ENCODE measurements at places on chromosomes 6 and 20.

GRCh38 chr6:107973594-107973993 lies 15.6 kb upstream of the SEC63 start:
- no peak for DNase-seq

GRCh38 chr20:50533061-50533460 lies 22.9 kb downstream of the PTPN1 start:
- no peak for DNase-seq

DNA sequence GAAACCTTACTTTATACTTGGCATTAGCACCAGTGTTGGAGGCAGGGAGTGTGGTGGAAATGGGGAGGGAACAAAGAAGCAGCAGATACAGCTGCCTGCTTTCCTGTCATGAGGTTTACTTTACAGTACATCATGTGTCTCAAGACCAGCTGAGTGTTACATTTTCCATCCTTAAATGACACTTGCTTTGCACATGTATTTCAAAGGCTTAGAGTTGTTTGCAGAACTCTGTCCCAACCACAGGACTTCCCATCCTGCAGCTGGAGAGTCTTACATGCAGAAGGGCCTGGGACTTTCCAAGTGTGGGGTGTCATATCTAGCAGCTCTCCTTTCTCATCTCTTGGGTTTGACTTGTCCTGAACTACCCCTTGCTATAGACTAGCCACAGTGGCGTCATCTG lies 395.9 kb downstream of the DHX35 start:
- DNase-seq: no peak

DNA sequence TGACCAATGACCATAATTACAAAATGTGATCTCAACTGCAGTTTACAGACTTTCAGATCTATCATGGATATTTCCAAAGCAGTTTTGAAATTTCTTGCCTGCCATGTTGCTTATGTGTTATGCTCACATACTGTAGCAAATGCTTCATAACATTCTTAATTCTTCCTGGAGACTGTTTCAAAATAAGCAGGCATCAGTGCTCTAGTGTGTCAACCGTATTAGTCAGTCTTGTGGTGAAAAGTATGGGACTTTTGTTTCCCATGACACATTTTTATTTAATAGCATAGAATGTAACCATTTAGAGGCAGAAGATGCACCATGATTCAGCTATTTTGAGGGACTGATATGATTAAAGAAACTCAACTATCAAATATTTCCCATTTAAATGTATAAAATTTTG lies 1.7 kb downstream of the POPDC3 start:
- DNase-seq: peak; percentile 41

DNA sequence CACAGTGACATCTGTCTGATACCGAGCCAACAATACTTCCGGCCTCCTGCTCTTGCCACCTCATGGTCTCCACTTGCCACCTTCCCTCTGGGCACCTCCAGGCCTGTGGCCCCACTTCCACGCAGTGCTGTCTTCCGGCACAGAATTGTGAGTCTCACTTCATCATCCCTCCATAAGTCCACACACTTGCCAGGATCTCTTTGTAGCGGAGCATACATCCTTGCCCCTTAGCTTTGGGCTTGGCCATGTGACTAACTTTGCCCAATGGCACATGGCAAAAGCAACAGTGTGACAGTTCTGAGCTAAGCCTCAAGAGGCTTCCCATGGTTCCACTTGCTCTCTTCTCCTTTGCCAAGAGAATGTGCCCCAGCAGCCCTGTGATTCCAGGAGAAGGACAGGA lies 4.5 kb upstream of the C20orf202 start:
- no peak for DNase-seq

GRCh38 chr6:98547634-98548033 lies 286.7 kb upstream of the POU3F2 start:
- DNase-seq: no peak

- DNase-seq: no peak
Observed at GRCh38 chr6:35368038-35368887, 25.9 kb downstream of the PPARD start.

DNA sequence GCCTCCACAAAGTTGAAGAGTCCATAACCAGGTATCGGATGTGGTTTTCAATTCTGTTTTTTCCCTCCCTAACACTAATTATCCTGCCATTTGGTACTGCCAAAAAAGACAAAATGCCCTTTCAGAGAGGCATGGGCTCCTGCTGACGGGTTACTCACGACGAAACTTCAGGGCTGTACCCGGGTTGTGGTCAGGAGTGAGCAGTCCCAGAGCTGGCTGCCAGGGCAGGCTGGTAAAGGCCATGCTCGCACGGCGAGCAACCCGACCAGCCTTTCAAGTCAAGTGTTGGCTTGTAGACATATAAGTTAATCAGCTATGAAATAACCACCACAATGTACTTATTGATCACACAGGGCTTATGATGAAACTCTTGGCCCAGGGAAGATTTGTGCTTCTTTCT lies 152.5 kb downstream of the FOXC1 start:
- no peak for DNase-seq

- no peak for DNase-seq
Observed at GRCh38 chr6:29974901-29975560, 32.7 kb downstream of the HLA-A start.

- DNase-seq: no peak
Observed at GRCh38 chr6:1395506-1395905, 6.1 kb downstream of the FOXF2 start.

DNA sequence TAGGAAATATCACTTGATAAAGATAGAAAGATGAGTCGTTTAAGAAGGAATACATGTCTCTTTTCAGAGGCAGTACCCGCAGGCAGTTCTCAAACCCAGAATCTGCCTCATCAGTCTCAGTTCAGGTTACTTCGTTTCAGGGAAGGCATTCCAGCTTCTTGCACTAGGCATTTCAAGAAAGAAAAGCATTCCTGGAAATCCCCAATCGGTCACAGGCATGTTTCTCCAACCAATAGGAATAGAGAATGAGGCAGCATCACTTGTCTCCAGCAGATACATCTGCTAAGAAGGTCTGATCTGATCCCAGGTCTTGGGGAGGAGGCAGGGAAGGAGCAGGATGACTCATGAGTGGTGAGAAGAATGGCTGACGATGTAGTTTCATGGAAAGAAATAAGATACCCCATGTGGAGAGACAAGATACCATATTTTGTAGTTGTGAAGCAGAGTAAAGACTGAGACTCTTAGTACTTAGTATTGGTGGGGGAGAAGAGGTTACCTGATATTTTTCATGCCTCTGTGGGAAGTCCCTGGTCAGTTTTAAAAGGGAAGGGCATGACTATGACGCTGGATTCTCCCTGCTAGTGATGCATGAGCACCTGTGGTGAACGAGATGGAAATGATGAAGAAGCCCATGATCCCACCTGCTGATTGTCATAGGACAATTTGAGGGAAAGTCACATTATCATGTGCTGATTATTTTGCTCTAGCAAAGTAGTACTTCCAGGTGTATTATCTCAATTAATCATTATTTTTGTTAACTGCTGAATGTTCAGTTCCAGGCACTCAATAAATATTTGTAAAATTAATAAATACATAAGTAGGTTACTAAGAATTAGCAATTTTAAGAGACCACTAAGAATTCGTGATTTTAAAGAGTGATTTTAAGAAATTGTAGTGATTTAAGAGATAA lies 20.3 kb upstream of the HLA-DRB1 start:
- DNase-seq: peak; percentile 78

DNA sequence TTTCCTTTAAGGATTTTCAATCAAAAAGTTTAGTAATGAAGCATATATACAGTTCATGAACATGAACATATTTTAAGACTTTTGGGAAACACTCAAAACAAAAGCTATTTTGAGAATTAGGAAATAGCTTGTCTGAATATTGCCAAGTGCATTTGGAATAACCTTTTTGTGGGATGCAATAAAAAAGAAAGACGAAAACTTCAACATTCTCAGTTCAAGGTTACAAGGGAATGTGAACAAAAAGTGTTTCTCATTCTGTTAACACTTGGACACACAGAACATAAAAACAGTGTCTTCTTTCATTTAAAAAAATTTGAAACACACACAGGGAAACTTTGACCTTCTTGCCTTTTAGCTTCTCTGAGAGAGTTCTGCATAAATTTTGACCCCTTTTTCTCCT lies 72.7 kb upstream of the TCF21 start:
- no peak for DNase-seq

DNA sequence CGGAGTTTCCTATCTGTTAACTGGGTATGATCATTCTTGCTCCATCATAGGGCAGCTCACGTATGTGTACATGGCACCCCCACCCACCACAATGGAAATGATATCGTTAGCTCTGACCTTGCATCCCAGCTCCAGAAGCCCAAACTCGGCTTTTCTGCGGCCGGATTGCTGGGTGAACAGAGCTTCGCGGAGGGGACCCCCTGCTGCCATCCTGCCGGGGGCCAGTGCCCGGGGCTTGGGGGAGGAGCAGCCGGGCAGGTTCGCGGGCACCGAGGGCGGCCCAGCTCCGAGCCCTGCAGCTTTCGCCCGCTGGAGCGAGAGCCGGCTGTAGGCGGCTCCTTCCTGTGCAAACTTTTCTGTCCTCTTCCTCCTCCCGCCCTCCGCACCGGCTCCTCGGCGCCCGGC lies 24.9 kb upstream of the FUCA2 start:
- no peak for DNase-seq

GRCh38 chr6:37160922-37161778 lies 8.8 kb upstream of the PIM1 start:
- DNase-seq: peak; percentile 24

GRCh38 chr20:34363465-34364222 lies 571 bp downstream of the ITCH start:
- no peak for DNase-seq

DNA sequence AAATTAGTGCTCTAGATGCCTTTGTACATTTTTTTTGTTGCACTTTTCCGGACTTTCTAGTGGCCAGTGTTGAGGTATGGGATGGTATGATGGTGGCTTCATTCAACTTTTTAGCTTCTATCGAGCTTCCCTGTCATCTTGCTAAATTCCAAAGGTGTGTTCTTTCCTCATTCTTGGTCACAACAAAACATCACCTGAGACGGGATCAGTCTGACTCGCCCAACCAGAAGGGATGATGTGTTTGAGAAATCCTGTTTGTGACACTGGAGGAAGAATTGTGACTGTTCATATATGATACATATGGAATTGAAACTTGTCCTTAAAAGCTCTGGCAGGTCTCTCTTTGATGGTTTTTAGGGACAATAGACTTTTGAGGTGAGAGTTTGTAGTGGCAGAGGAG lies 33.8 kb downstream of the KCNS1 start:
- no peak for DNase-seq

GRCh38 chr6:429515-430121 lies 38.1 kb downstream of the IRF4 start:
- DNase-seq: no peak

- no peak for DNase-seq
Observed at GRCh38 chr20:695165-695866, 19.7 kb upstream of the SCRT2 start.

DNA sequence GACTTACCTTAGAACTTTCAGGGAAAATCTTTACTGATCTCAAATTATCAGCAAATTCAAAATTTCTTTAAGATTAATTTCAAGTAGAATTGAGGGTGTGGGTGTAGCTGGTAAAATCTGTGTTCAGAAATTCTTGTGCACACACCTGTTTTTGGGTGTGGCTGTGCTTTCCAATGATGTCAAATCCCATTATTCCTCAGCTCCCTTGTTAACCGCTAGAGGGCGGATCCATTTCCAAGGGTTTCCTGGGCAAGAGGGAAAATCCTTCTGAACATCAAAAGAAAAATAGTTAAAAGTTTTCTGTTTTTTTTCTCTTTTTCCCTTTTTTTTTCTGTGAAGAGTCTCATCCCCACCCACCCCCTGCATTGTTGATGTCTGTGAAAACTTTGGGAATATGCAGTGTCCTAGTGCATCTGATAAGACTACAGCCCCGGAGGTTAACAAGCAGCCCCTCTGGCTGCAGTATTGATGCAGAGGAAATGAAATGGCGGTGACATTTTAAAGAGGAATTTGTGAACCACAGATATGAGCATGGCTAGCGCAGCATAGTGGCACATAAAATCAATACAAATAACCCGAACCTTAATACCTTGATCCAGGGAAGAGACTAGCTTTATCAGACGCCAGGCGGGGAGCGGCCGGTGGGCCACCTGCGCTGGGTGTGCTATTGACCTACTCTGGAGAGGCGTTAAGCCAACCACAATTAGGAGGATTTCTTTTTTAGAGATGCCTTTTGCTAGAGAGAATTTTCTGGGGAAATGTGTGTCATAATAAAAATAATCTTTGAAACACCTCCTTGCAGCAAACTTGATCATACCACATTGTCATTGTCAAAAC lies 130.9 kb downstream of the FOXA2 start:
- no peak for DNase-seq

GRCh38 chr6:105911106-105911629 lies 175.0 kb upstream of the PRDM1 start:
- no peak for DNase-seq

- no peak for DNase-seq
Observed at GRCh38 chr6:117359581-117359980, 66.2 kb downstream of the ROS1 start.

DNA sequence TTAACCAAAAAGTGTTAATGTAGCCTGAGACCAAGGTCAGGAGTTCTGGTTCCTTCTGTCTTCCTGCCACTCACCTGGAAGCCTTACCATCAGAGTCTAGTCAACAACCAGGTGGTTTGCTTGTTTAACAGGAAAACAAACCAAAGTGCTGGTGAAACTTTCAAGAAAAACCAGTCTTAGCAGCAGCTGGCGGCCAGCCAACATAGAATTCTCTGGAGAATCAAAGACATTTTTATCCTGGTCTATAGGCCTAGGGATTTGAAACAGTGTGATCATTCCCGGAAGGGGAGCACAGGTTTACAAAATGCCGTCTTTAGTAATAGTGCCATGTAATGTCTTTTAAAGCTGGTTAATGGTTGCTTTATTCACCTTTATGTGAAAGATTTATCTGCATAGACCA lies 146.6 kb upstream of the AKIRIN2 start:
- no peak for DNase-seq

DNA sequence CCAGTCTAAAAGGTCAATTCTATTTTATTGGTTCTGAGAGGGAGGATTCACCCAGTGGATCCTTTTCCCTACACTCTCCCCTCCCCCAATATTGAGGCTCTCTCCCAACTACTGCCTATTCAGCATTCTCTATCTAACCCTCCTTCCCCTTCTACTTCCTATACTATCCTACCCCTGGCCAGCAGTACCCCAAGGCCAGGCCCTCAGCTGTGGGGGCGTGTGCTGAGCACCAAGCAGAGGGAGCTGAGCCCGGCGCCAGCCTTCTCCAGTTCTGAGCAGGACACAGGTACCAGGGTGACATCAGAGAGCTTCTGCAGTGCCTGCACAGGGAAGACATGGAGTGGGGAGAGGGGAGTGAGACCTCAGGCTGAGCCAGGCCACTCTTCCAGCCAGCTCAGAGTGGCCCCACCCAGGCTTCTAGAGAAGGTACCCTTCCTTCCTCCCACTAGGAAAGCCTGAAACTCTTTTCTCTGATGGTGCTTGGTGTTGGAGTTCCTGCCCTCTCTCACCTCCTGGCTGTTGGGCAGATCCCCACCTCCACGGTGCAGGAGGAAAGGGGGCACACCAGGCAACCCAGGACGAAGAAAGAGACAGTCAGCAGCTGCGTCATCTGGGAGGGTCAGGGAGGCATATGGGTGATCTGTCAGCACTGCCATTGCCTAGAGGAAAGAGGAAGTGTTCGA lies 1.9 kb downstream of the DDAH2 start:
- DNase-seq: peak; percentile 42

All from globus pallidus (tissue), 1 donor.